Lower lobe of right lung (tissue), 2 donors: ENCODE measurements at places on chromosomes 2 and 18. TPM values are rescaled to one million over a fixed set of nuclear protein-coding genes. Genes with fewer than 3 reads are reported as not detected.

ABCB11 gene
- 0.32 TPM for total RNA-seq

GRHL1 gene
- 6.5 TPM for total RNA-seq

FRZB gene
- total RNA-seq: 2.9 TPM

CGREF1 gene
- 0.74 TPM for total RNA-seq
